ENCODE measurements at places on chromosomes 1 and 21.

GRCh38 chr1:227065311-227065710, 125.2 kb downstream of the COQ8A start:
- no peak for DNase-seq

DNA sequence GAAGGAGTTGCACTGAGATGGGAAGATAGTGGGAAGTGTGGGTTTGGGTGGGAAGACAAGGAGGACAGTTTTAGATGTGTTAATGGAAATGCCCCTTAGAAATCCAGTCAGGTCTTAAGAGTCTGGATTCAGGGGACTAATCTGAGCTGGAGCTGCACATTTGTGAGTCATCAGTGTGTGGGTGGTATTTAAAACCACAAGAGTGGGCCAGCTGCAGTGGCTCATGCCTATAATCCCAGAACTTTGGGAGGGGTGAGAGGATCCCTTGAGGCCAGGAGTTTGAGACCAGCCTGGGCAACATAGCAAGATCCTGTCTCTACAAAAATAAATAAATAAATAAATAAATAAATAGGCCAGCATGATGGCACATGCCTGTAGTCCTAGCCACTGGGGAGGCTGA, 40.9 kb upstream of the SLC6A9 start:
- DNase-seq, result no peak

DNA sequence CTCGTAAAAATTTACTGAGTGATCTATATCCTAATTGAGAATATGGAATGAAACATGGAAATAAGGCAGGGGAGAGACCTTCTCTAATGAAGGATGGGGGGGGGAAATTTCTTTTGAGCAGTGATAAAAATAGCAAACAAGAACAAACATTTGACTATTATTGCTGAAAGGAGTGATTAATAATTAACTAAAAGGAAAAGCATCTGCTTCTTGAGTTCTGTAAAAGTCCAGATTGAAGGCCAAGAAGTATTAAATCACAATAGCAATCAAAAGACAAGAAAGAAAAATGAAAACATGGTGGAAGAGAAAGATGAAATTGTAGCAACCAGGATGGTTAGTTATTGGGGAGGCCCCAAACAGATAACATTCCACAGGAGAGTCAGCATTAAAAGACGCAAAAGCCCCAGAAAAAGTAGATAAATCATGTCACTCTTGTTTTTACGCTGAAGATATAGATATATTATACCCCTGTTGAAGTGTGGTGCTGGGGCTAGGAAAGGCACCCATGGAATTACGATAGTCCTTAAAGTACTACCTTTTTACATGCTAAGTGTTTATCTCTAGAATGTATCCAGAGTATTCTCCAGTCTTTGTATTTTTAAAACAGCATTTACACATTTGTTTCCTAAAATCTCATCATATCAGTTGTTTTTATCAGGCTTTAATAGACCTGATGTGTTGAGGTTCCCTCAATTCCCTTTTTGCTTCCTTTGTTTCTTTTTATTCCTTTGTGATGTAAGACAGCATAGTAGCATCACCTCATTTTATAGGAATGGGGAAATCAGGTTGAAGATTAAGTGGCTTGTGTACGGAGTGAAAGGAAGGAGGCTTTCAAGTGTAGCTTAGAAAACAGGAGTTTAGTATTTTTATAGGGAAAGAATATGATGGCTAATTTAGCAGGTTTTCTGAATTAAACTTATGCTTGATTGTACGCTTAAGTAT, 28.9 kb downstream of the DISP1 start:
- DNase-seq, result no peak

DNA sequence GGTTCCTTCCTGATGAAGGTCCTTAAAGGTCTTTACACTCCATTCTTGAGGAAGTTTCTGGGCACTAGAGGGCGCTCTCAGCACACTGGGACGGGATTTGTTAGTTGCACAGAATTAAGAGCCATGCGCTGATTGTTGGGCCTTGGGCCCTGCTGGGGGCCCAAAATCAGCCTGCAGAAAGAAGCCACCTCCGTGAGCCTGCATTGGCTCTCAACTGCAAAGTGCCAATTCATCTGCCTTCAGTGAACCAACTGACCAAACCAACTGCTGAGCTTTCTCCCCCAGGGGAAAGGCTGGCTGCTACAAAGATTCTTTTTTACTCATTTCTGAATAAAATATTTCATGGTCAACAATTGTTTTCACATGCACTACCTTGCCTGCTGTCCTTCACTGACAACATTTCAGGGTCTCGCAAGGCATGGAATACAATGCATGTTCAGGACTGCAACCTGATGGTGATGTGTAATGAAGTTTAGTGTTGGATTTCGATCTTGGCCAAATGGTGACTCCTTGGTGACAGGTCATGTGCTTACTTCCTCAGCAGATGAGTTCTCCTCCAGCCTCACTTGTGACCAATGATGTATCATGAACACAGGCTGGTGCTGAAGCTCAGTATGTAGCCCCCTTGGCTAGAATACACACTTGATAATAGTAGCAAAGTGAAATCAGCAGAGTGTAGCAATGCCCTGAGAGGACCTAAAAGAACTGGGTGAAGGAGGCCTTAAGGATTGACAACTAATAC, 45.7 kb upstream of the PRDX6 start:
- no peak for DNase-seq

GRCh38 chr1:33650708-33651107, 178.3 kb downstream of the ZSCAN20 start:
- no peak for DNase-seq

DNA sequence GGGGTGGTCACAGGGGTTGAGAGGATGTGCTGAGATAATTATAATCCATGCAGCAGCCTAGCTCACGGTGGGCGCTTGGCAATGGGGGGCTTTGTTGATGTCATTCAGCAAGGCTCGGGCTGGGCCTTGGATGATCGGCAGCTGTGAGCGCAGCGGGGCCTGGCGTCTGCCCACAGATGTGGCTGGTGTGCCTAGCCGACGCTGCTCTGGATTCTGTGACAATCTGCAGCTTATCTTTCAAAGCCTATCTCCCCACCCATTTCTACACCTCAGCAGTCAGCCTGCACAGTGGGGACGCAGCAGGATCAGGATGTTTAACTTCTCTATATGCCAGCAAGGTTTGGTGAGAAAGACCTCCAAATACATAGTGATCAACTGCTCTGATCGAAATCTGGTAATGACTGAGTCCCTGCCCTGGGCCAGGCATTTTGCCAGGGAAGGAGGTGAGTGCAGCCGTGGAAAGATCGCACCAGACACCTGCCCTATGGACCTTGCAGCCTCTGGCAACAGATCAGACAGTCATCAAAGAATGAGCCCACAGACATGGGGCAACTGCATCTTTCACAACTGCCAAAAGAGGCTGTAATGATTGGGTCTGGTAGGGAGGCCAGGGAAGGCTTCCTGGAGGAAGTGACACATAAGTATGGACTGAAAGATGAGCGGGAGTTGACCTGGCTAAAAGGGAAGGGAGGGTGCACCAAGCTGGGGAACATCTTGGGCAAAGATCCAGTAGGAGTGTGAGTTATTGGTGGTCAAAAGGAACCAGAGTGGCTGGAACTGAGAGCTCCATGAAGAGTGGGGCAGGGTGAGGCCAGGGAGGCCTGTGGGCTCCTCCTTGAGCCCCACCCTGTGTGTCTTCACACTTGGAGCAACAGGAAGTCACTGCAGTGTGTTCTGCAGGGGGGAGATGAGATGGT, 35.3 kb downstream of the EPHB2 start:
- no peak for DNase-seq

Data from cerebellar nuclear complex (tissue), 1 donor.